Astrocyte of the cerebellum (primary cell): ENCODE measurements at places on chromosomes 6 and 20.

DNA sequence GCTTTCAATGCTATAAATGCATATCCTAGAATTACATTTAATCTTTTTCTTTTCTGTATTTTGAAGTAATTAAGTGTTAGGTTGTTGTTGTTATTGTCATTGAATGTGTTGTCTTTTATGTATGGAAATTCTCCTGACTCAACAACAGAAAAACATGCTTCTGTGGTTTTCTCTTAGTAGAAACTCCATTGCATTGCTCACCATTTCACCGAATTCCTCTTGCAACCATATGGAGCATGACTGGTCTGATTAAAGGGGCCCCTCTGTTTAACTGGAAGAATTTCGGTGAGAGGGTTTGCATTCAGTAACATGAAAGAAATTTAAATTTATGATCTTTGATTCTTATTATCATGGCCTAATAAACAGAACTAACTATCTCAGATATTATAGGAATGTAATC is 454.3 kb upstream of the JARID2 start:
- no peak for DNase-seq

DNA sequence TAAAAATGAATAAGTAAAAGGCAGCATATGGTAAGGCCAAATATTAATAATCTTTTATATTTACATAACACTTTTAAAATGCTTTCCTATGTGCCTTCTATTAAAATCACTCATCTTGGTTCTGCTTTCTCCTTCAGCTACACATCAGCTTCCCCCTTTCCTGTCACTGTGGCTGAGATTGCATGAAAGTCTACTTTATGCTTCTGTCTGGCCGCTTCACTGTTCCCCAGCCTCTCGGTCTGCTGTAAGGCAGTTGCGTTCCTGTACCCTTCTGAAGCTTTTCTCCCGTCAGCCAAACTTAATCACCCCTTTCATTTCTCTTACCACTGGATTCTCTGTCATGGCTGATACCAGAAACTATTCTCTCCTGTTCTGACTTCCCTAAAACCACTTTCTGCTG is 34.6 kb downstream of the SOX4 start:
- no peak for DNase-seq

DNA sequence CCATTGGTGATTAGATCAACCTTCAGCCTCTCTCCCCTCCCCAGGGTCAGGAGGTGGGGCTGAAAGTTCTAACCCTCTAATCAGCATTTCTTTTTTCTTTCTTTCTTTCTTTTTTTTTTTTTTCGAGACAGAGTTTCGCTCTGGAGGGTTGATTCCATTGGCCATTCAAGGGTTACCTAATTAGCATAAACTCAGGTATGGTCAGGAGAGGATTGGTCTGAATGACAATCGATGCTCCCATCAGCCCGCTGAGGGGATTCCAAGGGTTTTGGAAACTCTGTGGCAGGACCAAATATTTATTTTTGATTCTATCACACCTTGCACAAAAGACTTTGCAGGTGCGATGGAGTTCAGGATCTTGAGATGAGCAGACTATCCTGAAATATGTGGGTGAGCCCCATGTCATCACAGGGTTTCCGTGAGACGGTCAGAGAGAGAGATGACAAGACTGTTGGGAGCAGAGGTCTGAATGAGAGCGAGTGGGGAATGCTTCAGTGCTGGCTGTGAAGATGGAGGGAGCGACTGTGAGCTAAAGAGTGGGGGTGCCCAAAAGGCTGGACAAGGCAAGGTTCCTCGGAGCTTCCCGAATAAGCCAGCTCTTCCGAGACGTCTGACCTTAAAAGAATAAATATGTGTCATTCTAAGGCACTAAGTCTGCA is 107.1 kb downstream of the BMP7 start:
- DNase-seq = no peak

GRCh38 chr20:17202030-17202429 is 24.8 kb upstream of the PCSK2 start:
- DNase-seq = no peak

- no peak for DNase-seq
Observed at GRCh38 chr20:44056010-44056698, 130.8 kb downstream of the JPH2 start.

DNA sequence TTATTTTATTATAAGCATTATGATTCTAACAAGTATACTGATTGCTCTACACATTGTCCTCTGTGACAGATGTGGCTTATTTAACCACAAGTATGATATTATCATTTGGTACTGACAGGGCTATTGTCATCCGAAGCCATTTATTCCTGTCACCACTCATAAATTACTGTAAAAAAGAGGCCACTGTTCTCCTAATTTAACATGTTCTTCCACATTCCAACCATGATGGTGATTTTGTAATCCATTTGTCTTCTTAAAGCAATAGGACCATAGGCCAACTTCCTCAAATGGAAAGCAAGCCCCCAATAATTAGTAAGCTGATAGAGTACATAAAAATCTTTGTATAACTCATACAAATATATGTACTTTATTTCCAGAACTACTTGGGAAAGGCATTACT is 50.6 kb downstream of the FUT9 start:
- no peak for DNase-seq

DNA sequence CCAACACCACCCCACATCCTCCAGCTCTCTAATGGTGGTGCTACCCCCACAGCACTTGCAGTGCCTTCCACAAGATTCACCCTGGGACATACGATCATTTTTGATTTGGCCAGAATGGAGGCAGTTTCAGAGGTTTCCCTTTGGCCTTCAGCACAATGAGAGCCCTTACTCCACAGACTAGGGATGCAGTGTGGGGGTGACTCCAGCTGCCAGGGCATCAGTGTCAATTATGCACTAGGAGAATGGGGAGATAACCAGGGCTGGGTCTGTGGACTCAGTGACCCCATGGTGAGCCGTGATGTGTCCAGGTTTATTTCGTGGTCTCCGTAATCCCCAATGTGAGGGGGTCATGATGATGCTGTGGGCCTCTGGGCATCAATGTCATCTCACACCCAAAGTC is 31.5 kb upstream of the MICB start:
- no peak for DNase-seq

GRCh38 chr20:22511943-22512910 is 72.1 kb downstream of the FOXA2 start:
- no peak for DNase-seq

- DNase-seq = no peak
Observed at GRCh38 chr6:42403421-42403820, 48.3 kb downstream of the TRERF1 start.

- DNase-seq = no peak
Observed at GRCh38 chr20:25084626-25085187, 2.8 kb upstream of the VSX1 start.

DNA sequence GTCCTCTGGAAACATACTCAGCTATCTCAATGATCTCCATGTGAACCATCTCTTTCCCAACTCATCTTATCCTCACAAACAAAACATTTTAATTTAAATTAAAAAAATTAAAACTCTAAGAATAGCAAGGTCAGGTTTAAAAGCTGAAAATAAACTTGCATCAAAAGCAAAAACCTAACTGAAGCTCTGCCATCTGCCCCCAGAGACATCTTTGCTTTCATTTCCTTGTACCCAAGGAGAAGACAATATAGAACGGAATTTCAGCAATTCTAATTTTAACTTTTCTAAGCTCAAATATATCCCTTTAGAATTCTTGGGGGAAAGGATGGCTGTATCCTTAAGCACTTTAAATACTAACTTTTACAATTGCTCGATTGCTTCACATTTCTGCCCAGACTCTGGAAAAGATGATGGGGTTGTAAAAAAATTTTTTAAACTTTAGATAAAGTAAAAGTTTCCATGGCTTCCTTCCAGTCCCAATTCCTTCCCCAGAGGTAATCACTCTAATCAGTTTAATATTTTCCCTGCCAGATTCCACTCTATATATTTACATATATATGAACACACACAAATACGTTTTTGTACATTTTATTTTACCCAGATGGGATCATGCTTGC is 69.2 kb upstream of the SMIM29 start:
- DNase-seq = no peak

- DNase-seq = no peak
Observed at GRCh38 chr6:120918137-120918536, 416.1 kb downstream of the TBC1D32 start.

DNA sequence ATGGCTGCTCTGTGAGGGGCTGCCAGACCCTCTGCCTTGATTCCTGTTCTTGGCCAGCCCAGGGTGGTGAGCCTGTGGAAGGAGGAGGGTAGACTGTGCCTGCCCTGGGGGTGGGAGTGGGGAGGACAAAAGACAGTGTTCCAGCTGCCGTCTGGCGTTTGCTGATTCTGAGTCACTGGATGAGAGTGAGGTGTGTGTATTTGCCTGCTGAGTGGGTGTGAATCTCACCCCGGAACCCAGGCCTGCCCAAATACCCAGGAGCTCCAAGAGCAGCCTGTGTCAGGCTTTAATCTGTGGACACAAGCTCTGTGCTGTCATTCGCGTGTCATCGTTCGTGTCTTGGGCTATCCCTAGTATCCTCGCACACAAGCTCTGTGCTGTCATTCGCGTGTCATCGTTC is 2.6 kb upstream of the LKAAEAR1 start:
- DNase-seq = no peak

DNA sequence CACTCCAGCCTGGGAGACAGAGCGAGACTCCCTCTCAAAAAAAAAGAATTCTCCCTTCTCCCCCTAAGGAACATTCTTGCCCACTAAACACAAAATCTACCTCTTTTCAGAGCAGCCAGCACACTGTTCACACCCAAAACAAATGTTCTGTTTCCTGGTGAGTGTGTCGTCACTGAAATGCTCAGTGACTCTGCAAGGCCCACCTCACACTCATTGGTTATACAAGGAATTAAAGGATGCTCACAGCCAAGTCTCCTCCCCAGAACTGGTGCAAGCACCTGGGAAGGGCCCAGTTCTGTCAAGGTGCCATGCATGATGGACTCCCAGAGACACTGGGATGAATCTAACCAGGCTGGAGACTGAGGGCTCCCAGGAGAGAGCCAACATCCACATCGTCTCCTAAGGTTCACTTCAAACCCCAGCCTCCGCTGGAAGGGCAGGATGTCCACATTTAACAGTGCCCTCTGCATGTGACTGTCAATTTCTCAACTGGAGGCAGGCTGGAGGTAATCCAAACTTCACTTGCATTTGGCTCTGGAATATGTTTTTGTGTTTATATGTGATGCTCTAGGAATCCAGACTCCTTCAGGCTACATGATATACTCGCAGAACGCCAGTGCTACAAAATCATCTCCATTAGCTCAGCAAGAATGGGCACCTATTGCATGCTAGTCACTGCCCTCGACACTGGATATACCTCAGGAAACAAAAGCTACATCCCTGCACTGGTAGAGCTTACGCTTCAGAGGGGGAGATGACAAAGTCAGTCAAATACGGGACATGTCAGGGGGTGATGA is 7.1 kb downstream of the RRBP1 start:
- no peak for DNase-seq

DNA sequence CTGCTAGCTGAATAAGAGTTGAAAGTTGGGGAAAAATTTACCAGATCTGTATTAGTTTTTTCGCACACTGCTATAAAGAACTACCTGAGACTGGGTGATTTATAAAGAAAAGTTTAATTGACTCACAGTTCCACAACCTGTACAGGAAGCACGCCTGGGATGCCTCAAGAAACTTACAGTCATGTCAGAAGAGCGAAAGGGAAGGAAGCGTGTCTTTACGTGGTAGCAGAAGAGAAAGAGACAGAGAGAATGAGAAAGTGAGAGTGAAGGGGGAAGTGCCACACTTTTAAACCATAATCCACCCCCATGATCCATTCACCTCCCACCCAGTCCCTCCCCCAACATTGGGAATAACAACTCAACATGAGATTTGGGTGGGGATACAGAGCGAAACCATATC is 79.6 kb downstream of the KHDC1L start:
- DNase-seq = no peak

- no peak for DNase-seq
Observed at GRCh38 chr6:106773522-106773921, 144.1 kb downstream of the QRSL1 start.

DNA sequence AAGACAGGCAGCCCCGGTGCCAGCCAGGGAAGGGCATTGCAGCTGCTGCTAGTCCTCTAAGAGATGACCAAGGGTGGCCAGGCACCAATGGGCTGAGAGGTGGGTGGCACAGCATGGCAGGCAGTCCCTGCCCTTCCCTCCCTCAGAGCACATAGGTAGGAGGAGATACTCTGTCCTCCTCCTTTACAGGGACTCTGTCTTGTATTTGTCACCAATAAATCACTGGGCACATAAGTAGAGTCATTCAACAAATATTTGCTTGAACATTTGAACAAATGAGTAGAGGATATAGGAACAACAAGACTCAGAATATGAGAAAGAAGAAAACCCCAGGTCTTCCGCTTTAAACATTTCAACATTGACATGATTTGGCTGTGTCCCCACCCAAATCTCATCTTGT is 69.4 kb upstream of the CLDN20 start:
- no peak for DNase-seq

GRCh38 chr6:63923139-63923739 is 287.6 kb downstream of the PHF3 start:
- peak; percentile 23 for DNase-seq

GRCh38 chr20:43731927-43732326 is 5.1 kb upstream of the GTSF1L start:
- DNase-seq = no peak

DNA sequence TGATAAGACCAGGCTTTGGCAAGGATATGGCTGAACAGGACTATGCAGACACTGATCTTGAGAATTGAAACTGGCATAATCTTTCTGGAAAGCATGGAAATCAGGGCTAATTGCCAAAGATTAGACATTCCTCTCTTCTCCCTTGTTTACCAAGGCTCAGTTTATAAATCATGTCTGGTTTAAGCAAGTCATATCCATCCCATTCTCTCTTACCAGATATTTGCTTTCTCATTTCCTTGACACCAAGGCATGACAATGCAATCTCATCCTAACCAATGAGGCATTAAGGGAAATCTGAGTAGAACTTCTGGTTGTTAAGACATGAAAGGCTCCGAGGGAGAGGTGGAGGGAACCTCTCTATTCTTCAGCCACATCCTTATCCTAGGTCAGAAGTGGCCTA is 110.3 kb upstream of the CEP85L start:
- DNase-seq = no peak

DNA sequence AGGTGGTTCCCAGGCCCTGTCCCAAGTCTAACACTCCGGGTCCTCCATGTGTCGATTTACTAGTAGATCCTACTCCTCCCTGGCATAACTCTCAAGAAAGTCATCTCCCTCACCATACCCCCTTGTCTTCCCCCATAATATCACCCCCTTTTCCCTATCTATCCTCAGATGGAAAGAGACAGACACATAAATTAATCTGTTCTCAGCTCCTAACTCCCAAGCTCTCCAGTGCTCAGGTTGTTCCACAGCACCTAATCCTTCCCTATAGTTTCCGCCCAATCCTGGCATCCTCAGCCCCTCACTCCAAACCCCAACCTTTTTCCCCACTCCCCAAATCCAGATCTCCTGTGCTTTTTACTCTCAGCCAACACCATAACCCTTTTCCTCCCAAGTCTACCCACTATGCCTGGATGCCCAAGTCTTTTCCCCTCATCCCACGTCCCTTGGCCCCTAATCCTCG is 808 bp downstream of the ILRUN start:
- no peak for DNase-seq

- no peak for DNase-seq
Observed at GRCh38 chr6:119112812-119113530, 34.5 kb upstream of the FAM184A start.

DNA sequence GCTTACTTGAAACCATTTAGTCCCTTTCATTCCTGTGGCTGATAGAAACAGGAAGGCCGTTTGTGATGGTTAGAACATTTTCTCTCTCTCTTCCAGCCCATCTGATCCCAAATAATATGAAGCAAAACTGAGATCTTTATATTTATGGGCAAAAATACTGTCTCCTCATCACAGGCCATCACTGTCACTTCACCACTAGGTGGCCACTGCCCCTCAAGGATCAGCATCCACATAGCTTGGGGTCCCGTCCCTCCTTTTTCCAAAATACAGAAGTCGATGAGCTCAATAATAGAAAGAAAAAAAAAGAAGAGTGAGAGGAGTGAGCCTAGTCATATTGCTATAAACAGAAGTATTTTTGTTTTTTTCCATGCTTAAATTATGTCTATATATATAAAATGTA is 46.4 kb upstream of the LAMP5 start:
- DNase-seq = no peak
